ENCODE measurements at places on chromosomes 13 and 19.

GRCh38 chr19:4390567-4391305, 9.6 kb downstream of the SH3GL1 start:
- DNase-seq = no peak

DNA sequence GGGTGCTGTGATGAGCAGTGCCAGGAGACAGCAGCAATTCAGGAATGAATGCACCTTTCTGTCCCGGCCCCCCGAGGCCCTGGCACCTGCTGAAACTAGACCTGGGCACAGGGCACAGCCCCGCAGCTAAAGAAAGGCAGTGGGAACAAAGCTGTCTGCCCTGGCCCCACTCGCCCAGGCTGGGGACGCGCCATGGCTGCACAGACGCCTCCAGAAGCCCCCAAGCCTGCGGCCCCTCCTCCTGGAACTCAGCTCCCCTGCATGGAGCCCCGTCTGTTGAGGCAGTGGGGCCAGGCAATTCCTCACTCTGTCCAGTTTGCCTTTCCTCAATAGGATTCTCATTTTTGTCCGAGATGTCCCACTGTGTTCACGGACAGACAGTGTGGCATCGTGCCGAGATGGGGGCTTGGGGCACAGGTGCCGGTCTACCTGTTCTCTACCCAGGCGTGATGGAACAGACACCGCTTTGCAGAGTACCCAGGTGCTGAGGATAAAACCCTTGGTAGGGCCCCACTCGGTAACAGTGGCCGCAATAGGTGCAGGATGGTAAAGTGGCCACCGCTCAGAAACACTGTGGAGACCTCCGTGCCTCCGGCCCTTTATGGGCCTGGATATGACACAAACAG, 146.5 kb upstream of the SOX1 start:
- no peak for DNase-seq

DNA sequence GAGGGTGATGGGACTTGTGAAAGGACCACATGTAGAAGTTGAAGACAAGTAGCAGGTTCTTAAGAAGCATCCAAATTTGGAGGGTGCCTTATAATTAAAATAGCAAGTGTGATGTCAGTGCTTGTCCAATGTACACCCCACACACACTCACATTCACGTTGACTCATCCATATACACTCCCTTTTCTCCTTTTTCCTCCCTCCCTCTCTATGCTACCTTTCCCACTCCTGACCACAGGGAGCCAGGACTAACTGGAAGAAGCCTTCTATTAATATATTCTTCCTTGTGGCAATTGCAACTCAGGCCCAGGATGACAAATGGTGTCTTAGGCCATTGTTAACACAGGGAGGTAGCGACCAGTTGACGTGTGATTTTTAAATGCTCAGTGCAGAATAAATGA, 16.3 kb upstream of the GPR183 start:
- no peak for DNase-seq

- DNase-seq = no peak
Measured at GRCh38 chr19:33273881-33274662, 28.3 kb downstream of the CEBPA start.

- no peak for DNase-seq
Measured at GRCh38 chr19:37899966-37900365, 6.4 kb downstream of the WDR87 start.

GRCh38 chr13:67224148-67224846, 5.8 kb downstream of the PCDH9 start:
- DNase-seq = no peak

GRCh38 chr19:33780746-33781145, 15.9 kb upstream of the KCTD15 start:
- no peak for DNase-seq

DNA sequence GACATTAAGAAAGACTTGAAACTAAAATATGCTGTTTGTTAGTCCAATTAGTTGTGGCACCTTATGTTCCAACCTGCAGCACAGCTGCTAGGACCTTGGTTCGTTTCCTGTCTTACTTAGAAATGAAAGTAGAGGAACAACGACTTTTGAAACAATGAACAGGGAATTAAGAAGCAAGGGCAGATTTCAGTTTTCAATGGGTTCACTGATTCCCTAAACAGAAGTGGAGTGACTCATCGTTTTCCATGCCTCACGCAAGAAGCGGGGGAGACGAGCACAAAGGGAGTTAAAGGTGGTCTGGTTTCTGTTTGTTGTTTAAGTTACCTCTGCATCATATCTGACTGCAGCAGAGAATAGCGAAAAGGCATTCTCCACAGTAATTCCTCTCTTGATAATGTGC, 44.8 kb downstream of the PHF11 start:
- DNase-seq = no peak

DNA sequence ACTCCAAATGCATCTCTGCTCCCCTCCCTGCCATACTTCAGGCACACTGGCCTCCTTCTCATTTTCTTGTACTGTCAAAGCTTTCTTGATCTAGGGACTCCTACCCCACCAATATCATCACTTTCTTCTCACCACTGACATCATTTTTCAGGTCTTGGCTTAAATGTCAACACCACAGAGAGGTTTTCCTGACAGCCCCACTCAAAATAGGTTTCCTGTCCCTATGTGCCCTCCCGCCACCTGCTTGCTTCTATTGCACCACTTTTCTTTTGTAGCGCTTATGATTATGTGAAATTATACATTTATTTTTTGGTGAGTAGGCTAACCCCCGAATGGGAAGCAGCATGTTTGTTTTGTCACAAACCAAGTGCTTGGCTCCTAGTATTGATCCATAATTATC, 164.6 kb downstream of the NDFIP2 start:
- DNase-seq = no peak

GRCh38 chr13:99432609-99433542, 68.4 kb upstream of the TM9SF2 start:
- DNase-seq = peak; percentile 68

DNA sequence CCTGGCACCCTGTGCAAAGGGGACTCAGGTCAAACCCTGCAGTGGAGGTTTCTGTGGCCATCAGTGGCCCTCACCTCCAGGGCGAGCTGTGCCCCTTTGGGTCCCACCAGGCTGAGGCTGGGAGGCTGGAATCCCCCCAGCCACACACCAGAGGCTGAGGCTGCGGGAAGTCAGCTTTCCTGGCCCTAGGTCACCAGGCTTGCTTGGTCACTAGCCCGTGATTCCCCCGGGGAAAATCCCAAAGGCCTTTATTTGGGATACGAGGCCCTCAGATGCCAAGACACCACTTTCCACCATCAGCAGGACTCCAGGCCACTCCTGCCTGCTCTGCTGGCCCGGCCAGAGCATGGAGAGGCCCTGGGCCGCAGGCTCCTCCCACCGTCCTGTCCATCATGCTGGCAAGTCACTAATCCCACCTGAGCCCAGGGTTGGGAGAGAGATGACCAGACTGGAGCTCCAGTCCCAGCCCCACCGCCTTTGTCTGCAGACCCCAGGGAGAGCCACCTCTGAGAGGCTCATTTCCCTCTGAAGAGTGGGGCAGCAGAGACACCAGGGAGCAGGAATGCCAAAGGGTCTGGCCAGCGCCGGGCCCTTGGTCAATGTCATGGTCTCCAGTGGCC, 4.7 kb downstream of the NKPD1 start:
- DNase-seq = peak; percentile 18

DNA sequence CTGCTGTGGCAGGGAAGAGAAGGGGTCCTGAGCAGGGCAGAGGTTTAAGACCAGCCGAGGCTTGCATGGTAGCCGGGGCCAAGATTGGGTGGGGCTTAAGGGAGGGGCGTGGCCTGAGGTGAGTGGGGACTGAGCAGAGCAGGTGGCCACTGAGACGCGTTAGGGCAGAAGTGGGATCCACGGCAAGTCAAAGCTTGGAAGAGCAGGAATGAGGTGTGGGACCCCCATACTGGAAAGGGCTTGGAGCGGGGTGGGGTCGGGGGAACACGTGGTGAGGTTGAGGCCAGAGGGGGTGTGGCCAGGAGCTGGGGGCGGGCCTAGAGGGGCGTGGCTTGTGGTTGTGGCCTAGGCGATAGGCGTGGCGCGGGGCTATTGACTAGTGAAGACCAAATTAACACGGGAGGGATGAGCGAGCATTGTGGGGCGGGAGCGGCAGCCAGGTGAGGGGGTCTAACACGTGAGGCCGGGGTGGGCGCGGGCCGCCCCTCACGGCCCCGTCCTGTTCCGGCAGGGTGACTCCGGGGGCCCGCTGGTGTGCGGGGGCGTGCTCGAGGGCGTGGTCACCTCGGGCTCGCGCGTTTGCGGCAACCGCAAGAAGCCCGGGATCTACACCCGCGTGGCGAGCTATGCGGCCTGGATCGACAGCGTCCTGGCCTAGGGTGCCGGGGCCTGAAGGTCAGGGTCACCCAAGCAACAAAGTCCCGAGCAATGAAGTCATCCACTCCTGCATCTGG, 3.3 kb downstream of the CFD start:
- peak; percentile 91 for DNase-seq

DNA sequence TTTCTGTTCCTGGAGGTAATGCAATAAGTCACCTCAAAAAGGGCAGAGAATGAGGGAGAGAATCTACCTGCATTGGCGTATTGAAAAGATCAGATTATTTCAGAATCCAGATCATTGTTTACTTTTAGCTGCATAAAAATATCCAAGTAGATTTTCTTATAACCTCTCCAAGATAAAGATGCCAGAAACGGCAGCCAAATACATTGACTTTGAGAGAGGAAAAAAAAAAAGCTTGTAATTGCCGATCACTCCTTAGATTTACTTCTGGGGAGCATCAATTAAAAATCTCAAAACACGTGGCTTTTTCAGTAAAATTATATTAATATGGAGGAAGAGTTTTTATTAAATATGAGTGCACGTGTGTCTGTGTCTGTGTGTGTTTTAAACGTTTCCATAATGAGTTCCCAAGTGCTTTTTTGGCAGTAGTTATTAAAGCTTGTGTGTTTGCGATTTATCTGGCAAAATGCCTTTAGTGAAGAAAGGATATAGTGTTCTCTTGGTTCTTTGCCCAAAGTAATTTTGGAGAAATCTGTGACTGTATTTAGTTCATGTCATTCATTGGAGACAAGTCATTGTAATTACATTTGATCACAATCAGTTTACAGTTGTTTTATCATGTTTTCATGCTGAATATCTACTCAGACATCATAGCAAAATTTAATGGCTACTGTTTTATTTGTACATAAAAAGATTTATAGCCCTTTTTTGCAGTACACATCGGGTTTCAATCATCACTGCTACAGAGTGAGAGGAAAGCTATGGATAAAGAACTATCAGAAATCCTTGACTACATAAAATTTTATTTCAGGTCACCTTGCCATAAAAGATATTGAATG, 176.1 kb downstream of the TM9SF2 start:
- DNase-seq = no peak

DNA sequence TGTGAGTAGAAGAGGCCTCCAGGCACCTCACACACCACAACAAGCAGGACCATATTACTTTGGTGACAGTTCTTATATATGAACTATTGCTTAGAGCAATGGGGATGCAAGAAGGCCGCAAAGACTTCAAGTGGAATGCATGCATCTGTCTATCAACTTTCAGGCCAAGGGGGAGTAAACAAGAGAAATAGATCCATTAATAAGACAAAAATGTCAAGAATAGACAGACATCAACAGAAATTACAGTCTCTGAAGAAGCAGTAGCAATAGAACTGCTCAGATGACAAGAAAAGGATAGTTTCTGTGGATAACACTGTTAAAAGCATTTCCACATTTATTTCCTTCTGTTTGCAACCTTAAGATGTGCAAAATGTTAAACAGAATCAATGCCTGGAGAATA, 1057.7 kb downstream of the UQCRFS1 start:
- no peak for DNase-seq

- DNase-seq = no peak
Measured at GRCh38 chr13:77262198-77262597, 64.7 kb downstream of the MYCBP2 start.

- no peak for DNase-seq
Measured at GRCh38 chr19:20611866-20612265, 46.3 kb upstream of the ZNF737 start.

GRCh38 chr19:344625-345319, at the start of gene MIER2:
MIER2 (minus strand) TSS chr19:344796; CDS start chr19:344782, 14 bp downstream.
- DNase-seq = peak; percentile 99

- DNase-seq = no peak
Measured at GRCh38 chr13:99601535-99601934, 100.3 kb downstream of the TM9SF2 start.

DNA sequence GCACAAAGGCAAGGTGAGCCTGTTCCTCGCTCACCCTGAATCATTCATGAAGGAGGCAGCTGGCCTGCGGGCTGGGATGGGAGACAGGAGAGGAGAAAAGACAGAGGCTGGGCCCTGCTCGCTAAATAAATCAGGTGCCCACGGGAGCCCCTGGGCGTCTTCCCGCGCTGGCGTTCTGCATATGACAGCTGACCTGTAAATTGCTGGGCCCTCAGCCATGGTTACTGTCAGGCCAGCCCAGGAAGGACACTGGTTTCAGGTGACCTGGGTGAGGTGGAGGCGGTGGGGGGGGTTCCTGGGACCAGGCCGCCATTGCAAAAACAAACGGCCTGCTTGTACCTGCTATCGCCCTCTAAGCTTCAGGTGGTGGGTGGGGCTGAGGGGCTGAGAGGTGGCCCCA, 3.4 kb upstream of the PTBP1 start:
- no peak for DNase-seq

GRCh38 chr13:67299751-67300150, 69.6 kb upstream of the PCDH9 start:
- DNase-seq = no peak

DNA sequence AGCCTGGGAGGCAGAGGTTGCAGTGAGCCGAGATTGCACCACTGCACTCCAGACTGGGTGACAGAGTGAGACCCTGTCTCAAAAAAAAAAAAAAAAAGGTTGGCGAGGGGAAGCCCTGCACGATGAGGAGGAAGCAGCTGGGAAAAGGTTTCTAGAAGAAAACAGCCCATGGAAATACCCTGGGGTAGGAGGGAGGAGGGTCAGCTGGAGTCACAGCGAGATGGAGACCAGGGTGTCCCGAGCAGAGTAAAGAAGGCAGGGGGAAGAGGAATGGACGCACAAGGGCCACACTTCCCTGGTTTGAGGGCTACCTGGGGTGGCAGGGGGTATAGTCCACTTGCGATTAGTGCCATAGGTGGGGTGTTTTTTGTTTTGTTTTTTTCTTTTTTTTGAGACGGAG, 6.4 kb downstream of the KANK3 start:
- peak; percentile 15 for DNase-seq

DNA sequence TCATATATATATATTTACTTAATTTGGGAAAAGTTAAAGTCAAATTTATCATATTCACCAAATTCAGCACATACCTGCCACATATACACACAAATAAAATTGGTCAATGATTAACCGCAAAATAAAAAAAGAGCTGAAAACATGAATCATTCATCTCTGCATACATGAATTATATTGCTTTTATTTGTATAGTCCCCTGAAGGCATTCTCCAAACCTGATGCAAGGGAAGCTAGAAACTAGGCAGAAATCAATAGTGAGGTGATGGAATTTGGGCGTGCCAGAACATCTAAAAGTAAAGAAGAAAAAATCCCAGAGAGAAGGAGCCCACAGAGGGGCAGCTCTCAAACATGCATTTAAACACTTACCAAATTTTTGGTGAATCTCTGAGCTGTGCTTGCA, 60.1 kb downstream of the UFM1 start:
- no peak for DNase-seq

- no peak for DNase-seq
Measured at GRCh38 chr19:10110076-10110971, 1.2 kb upstream of the P2RY11 start.

GRCh38 chr13:42168496-42168895, 103.5 kb upstream of the AKAP11 start:
- no peak for DNase-seq
